CD4-positive, alpha-beta memory T cell (primary cell): ENCODE measurements at places on chromosomes 2 and 18.

GRCh38 chr2:182144776-182145165, 159.1 kb downstream of the PPP1R1C start:
- H3K36me3 ChIP-seq, result no peaks in the 10 kb centered on the region
- H3K27ac ChIP-seq, result no peak overlapping the region
- H3K27me3 ChIP-seq, result no peaks in the 10 kb centered on the region
- no peak for DNase-seq
- no peak overlapping the region for H3K4me3 ChIP-seq

- no peak overlapping the region for H3K27ac ChIP-seq
- H3K4me3 ChIP-seq, result no peak overlapping the region
- H3K27me3 ChIP-seq, result no peaks in the 10 kb centered on the region
- H3K4me1 ChIP-seq, result no peaks in the 10 kb centered on the region
- DNase-seq, result no peak
Observed at GRCh38 chr2:69780921-69781320, 39.0 kb downstream of the ANXA4 start.

DNA sequence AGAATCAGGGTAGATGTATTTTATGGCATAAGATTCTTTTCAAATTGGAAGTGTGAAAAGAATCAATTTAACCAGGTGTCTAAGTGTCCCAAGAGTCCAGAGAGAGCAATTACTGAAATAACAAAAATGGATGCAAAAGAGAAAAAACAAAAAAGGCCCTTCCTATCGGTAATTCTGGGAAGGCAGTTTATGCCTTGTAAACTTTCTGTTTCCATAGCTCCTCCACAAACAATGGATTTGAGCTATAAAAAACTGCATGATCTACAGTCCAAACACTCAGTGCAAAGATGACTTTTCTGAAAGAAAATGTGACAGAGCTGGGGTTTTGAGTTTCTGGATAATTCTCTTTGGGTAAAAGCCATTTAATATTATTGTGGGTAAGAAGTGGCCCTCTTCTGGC, 366.1 kb downstream of the EN1 start:
- no peak overlapping the region for H3K27ac ChIP-seq
- H3K4me3 ChIP-seq, result no peak overlapping the region
- H3K27me3 ChIP-seq, result no peaks in the 10 kb centered on the region
- DNase-seq, result no peak
- H3K36me3 ChIP-seq, result no peaks in the 10 kb centered on the region

DNA sequence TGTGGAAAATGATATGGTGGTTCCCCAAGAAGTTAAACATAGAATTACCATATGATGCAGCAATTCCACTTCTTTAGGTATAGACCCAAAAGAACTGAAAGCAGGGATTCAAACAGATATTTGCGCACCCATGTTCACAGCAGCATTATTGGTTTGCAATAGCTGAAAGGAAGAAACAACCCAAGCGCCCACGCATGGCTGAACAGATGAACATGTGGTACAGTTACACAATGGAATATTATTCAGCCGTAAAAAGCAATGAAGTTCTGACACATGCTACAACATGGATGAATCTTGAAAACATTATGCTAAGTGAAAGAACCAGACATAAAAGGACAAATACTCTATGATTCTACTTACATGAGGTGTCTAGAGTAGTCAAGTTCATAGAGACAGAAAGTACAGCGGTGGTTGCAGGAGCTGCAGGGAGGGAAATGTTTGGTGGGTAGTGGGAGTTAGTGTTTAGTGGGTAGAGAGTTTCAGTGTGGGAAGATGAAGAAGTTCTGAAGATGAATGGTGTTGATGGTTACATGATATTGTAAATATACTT, 26.7 kb upstream of the ASPRV1 start:
- no peak for DNase-seq
- no peak overlapping the region for H3K4me3 ChIP-seq
- H3K27me3 ChIP-seq, result no peaks in the 10 kb centered on the region
- no peak overlapping the region for H3K27ac ChIP-seq
- no peaks in the 10 kb centered on the region for H3K36me3 ChIP-seq

DNA sequence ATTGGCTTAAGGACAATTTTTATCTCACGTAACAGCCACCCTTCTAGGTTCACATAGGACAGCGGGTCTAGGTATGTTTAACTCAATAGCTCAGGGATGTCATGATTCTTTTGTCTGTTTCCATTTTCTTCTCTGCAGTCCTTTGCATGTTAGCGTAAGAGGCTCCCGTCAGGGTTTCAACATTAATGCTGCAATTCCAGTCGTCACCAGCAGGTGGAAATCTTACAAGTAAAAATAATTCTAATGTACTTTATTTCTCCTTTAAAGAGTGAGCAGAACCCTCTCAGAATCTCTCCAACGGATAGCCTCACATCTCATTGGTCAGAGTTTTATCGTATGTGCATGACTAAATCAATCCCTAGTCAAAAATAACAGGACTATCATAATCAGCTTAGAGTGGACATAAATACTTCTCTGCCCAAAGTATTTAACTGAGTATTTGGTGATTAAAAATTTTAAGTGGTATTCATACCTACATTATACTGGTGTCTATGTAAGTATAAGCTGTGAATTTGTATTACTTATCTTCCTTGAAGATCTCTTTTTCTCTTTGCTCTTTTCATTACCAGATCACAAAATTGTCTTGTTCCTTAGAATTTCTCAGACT, 487.2 kb upstream of the GCFC2 start:
- no peak for DNase-seq
- H3K4me3 ChIP-seq, result no peak overlapping the region
- no peak overlapping the region for H3K27ac ChIP-seq
- H3K27me3 ChIP-seq, result no peaks in the 10 kb centered on the region
- no peaks in the 10 kb centered on the region for H3K36me3 ChIP-seq

GRCh38 chr2:237327175-237327950, 86.6 kb downstream of the COL6A3 start:
- no peaks in the 10 kb centered on the region for H3K36me3 ChIP-seq
- H3K27ac ChIP-seq, result no peak overlapping the region
- no peaks in the 10 kb centered on the region for H3K27me3 ChIP-seq
- no peaks in the 10 kb centered on the region for H3K4me1 ChIP-seq
- DNase-seq, result no peak

GRCh38 chr18:57727952-57728807, 74.9 kb downstream of the ATP8B1 start:
- H3K4me3 ChIP-seq, result no peak overlapping the region
- DNase-seq, result no peak
- H3K27me3 ChIP-seq, result no peaks in the 10 kb centered on the region
- H3K27ac ChIP-seq, result no peak overlapping the region

GRCh38 chr2:60954139-60954538, 63.4 kb upstream of the PEX13 start:
- no peak for DNase-seq
- no peak overlapping the region for H3K4me3 ChIP-seq
- no peak overlapping the region for H3K27ac ChIP-seq
- no peaks in the 10 kb centered on the region for H3K27me3 ChIP-seq
- no peaks in the 10 kb centered on the region for H3K36me3 ChIP-seq

- no peak overlapping the region for H3K4me3 ChIP-seq
- H3K36me3 ChIP-seq, result no peaks in the 10 kb centered on the region
- no peaks in the 10 kb centered on the region for H3K27me3 ChIP-seq
- peak; percentile 32 for DNase-seq
- no peaks in the 10 kb centered on the region for H3K4me1 ChIP-seq
- no peak overlapping the region for H3K27ac ChIP-seq
Observed at GRCh38 chr2:238970553-238971081, 122.7 kb downstream of the TWIST2 start.

DNA sequence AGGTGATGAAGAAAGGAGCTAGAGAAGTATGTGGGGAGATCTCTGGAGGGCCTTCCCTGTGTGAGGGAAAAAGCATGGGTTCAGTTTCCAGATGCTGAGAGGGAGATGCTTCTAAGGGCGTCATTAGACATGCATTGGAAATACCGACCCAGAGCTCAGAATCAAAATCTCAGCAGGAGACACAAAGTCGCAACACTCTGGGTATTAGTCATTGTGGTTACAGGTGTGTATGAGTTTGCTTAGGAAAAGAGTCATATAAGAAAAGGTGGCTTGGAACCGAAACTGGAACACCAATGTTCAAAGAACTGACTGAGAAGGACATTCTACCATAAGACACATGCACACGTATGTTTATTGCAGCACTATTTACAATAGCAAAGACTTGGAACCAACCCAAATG, 477.1 kb downstream of the FBXO15 start:
- H3K4me1 ChIP-seq, result no peaks in the 10 kb centered on the region
- no peak overlapping the region for H3K27ac ChIP-seq
- no peaks in the 10 kb centered on the region for H3K36me3 ChIP-seq

- H3K4me1 ChIP-seq, result no peaks in the 10 kb centered on the region
- no peak overlapping the region for H3K27ac ChIP-seq
- H3K4me3 ChIP-seq, result no peak overlapping the region
- no peaks in the 10 kb centered on the region for H3K27me3 ChIP-seq
- no peak for DNase-seq
Observed at GRCh38 chr2:95276244-95276887, 2.1 kb downstream of the PROM2 start.

GRCh38 chr2:66156171-66156570, 278.8 kb upstream of the MEIS1 start:
- DNase-seq, result no peak
- no peaks in the 10 kb centered on the region for H3K27me3 ChIP-seq
- H3K27ac ChIP-seq, result no peak overlapping the region
- no peaks in the 10 kb centered on the region for H3K36me3 ChIP-seq
- no peak overlapping the region for H3K4me3 ChIP-seq
- no peaks in the 10 kb centered on the region for H3K4me1 ChIP-seq

DNA sequence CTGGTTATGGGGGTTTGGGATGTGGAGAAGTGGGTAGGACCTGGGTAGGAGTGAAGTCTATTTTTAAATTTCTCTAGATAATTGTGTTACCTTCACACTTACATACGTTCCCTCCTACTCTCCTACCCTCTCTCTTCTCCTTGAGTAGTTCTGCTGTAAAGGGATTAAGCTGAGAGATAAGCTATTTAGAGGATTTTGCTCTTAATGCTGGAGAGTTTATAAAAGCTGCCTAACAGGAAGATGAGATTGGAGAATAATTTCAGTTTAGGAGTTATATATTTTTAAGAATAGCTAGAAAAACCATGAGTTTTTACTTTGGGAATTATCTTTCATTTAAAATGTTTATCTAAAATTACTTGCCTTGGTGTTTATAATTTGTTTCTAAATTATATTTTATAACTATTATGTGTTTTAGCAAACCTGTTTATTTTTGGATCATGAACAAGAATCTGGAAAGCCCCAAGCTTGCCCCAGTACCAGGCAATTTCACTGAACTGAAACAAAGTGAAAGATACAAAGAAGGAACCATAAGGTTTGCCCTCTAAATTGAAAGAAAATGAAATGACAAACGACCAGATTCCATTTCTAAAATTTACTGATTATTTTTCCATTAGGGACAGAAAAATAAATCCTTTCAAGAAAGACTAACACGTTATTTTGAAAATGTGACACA, 101.5 kb downstream of the ZNF532 start:
- no peaks in the 10 kb centered on the region for H3K27me3 ChIP-seq
- H3K27ac ChIP-seq, result no peak overlapping the region
- H3K36me3 ChIP-seq, result no peaks in the 10 kb centered on the region
- no peak overlapping the region for H3K4me3 ChIP-seq

- DNase-seq, result no peak
- H3K27ac ChIP-seq, result no peak overlapping the region
- no peaks in the 10 kb centered on the region for H3K27me3 ChIP-seq
Observed at GRCh38 chr2:134132490-134132857, 121.4 kb upstream of the MGAT5 start.

- no peaks in the 10 kb centered on the region for H3K4me1 ChIP-seq
- no peak overlapping the region for H3K4me3 ChIP-seq
- no peaks in the 10 kb centered on the region for H3K27me3 ChIP-seq
- no peak for DNase-seq
- no peak overlapping the region for H3K27ac ChIP-seq
- H3K36me3 ChIP-seq, result no peaks in the 10 kb centered on the region
Observed at GRCh38 chr2:222941510-222942032, 80.7 kb downstream of the ACSL3 start.

DNA sequence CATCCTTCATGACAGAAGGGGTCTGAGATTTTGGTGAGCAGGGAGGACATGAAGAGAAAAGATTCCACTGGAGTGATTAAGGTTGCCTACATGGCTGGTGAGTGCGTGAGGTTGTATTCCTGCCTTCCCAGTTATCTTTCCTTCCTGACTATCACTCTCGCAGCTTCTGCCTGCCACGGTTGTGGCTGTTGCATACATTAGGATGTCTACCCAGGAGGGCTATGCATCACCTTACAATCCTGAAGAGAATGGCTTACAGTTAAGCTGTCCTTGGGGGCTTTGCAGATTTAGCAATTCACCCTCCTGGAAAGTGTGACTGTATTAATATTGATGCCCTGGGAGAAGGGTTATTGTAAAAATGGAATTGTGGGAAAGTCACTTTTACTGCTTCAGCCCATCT, 571.0 kb downstream of the TSN start:
- no peaks in the 10 kb centered on the region for H3K4me1 ChIP-seq
- H3K4me3 ChIP-seq, result no peak overlapping the region
- no peaks in the 10 kb centered on the region for H3K27me3 ChIP-seq
- no peak overlapping the region for H3K27ac ChIP-seq
- no peak for DNase-seq
- no peaks in the 10 kb centered on the region for H3K36me3 ChIP-seq

GRCh38 chr2:235034265-235035118, 82.7 kb downstream of the SH3BP4 start:
- no peaks in the 10 kb centered on the region for H3K4me1 ChIP-seq
- no peak for DNase-seq
- no peak overlapping the region for H3K27ac ChIP-seq

DNA sequence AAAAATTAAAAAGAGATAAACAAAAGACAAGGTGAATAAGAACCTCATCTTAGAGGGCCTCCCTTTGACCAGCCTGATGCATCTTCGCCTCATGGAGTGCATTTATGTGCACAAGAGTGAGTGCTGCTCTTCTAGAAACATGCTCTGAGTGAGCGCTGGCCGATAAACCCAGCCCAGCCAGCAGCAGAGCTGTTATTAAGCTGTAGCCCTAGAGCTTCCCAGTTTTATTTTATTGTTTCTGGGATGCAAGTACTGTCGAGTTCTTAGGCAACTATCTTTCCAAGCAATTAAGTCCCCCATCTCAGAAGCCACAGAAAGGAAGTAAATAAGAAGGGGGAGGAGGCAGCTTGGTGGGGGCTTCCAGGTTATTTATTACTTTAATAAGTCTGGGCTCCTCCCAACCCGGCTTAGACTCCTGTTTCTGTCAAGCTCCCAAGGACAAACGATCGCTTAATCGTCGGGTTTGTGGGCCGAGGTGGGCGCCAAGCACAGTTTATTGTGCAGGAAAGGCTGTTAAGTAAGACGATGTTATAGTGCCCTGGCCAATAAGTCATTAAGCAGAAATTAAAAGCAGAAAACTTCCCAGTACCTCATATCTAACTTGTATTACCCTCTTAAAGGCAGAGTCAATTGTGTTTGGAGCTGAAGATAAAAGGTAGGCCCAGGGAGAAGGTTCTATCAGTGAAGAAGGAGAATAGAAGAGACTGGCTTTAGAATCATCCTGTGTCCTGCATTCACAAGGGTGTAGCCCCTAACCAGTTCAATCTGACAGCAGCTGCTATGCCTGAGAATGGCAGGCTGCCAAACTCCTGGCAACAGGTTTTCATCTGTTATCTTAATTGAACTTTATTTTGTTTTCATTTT, 176.3 kb downstream of the PIK3C3 start:
- no peak overlapping the region for H3K4me3 ChIP-seq
- no peak for DNase-seq
- no peaks in the 10 kb centered on the region for H3K4me1 ChIP-seq
- no peaks in the 10 kb centered on the region for H3K36me3 ChIP-seq
- no peaks in the 10 kb centered on the region for H3K27me3 ChIP-seq
- no peak overlapping the region for H3K27ac ChIP-seq

GRCh38 chr2:36333350-36334012, 22.1 kb upstream of the CRIM1 start:
- no peak overlapping the region for H3K4me3 ChIP-seq
- no peaks in the 10 kb centered on the region for H3K27me3 ChIP-seq
- no peaks in the 10 kb centered on the region for H3K4me1 ChIP-seq
- H3K27ac ChIP-seq, result no peak overlapping the region
- H3K36me3 ChIP-seq, result no peaks in the 10 kb centered on the region
- no peak for DNase-seq
